ENCODE measurements at places on chromosomes 16 and 17.

GRCh38 chr16:57045694-57046381 is 46.5 kb upstream of the CPNE2 start:
- peak; percentile 2 for DNase-seq

DNA sequence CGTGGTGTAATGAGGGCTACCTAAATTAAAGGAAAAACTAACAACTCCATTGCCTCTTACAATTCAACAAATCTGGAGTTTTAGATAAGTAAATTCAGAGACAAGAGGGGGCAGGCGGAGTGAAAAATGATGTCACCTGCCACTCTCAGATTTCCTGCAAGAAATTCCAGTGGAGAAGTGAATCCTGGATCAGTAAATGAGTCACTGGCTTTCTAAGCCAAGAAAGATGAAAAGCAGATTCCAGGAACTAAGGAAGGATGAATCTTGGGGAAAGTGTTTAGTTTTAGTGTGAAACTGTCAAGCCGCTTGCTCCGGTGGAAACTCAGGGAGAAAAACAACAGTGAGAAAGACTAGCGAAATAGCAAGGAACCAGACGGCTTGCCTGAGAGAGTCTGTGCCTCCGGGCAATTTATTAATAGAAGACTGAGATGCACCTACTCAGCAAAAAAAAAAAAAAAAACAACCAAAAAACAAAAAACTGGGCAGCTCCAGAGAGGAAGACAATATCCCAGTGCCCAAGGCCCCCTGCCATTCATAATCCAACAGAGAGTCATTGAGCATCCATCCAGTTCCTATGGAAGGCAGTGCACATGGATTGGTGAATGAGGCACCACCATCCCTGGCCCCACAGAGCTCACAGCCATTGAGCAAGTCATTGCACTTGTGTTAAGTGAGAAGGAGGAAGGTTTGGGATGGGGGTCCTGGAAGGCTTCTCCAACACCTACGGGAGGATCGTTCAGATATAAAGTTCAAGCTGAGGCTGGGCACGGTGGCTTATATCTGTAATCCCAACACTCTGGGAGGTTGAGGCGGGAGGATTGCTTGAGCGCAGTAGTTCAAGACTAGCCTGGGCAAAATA is 12.1 kb upstream of the RIPOR1 start:
- DNase-seq = no peak

GRCh38 chr16:74775255-74775654 is 635 bp upstream of the FA2H start:
- no peak for DNase-seq

DNA sequence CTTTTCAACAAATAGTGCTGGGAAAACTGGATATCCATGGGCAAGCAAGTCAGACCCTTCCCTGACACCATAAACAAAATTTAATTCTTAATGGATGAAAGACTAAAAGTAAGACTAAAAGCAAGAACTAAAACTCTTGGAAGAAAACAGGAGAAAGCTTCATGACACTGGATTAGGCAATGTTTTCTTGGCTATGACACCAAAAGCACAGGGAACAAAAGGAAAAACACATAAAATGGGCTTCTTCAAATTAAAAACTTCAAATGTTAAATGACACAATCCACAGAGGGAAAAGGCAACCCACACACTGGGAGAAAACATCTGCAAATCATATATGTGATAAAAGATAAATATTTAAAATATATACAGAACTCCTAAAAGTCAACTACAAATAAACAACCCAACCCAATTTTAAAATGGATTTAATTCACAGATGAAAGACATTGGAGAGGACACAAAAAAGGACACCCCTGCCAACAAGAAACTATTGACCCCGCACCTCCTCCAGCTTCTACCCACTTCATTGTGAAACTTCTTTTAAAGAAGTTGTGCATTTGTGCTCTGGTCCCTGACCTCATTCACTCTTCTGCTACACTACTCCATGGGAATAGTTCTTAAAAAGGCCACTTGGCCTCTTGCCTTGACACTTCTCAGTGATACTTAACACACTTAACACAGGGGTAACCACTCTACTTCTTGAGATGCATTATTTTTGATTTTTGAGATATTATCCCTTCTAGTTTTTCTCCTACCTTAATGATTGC is 80.3 kb downstream of the TRIM37 start:
- DNase-seq = no peak

GRCh38 chr16:69934751-69935150 is 16.4 kb upstream of the CLEC18A start:
- DNase-seq = no peak

- DNase-seq = peak; percentile 34
These were observed 1.7 kb upstream of the SLC16A11 start for GRCh38 chr17:7045492-7046126.

DNA sequence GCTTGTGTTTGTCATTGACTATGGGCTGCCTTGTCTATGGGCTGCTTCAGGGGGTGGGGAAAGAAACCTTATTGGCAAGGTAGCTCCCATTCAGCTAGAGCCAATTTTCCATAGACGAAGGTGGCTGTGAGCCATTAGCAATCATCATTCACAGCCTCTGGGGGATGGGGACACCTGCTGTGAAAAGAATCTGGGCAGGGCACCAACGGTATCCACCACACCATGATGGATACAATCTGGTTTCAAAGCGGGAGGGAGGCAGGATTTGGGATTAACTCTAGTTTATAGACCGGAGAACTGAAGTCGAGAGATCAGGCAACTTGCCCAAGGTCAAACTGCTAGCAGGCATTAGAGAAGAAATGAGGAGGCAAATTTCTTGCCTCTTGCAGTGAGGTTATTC is 182.3 kb downstream of the SHISA9 start:
- no peak for DNase-seq

GRCh38 chr16:73572135-73572828 is 524.4 kb upstream of the ZFHX3 start:
- no peak for DNase-seq

- no peak for DNase-seq
These were observed 111.7 kb upstream of the CDH5 start for GRCh38 chr16:66254751-66255150.

Measured in NCI-H1694 (cell line).